ENCODE measurements at places on chromosomes 3 and 15.

- no peak for DNase-seq
Measured at GRCh38 chr3:69338911-69339310, 47.0 kb downstream of the FRMD4B start.

DNA sequence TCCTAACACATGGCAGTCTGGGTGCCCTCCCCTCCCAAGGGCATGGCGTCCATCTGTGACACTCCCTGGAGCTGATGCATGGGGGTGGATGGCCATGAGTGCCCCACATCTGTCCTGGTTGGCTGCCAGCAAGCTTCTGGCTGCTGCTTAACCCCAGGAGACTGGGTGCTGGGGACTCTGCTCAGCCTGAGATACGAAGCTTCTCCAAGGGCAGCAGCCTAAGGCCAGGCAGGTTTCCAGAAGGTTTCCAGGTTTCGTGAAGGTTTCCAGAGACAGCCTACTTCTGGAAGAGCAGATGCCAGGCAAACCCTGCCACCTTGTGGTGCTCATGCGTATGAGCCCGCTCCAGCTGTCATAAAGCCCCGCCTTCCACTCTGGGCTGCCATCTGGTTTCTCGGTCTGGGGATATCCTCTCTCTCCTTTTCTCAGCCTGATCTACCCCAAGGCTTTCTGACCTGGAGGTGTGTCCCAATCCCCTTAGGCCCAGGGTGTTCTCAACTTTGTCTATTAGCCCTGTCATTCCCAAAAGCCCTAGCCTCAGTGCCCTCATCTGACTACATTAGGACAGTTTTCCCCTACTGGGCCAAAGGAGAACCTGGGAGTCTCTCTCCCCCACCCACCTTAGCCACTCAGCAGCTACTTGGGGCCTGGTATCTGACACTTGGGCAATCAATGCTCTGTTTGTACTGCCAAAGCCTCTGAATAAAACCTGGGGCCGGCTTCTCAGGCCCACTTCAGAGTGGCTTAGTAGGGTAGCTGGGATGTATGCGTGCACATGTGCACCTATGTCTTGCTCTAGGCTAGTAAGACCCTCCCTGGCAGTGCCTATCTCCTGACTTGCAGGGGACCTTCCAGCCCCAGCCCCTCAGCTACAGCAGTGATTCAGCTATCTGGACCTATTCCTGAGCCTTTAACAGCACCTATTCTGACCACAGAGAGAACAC is 12.0 kb downstream of the MRPL46 start:
- DNase-seq, result peak; percentile 64

GRCh38 chr3:25784971-25785370 is 1.7 kb upstream of the NGLY1 start:
- DNase-seq, result no peak

GRCh38 chr15:62928242-62928999 is 114.1 kb upstream of the TPM1 start:
- peak; percentile 92 for DNase-seq

- no peak for DNase-seq
Measured at GRCh38 chr3:153410517-153410916, 248.5 kb downstream of the RAP2B start.
